ENCODE measurements at places on chromosomes 4 and X.

GRCh38 chr4:186839122-186840037, 115.7 kb upstream of the FAT1 start:
- DNase-seq, result peak; percentile 18

DNA sequence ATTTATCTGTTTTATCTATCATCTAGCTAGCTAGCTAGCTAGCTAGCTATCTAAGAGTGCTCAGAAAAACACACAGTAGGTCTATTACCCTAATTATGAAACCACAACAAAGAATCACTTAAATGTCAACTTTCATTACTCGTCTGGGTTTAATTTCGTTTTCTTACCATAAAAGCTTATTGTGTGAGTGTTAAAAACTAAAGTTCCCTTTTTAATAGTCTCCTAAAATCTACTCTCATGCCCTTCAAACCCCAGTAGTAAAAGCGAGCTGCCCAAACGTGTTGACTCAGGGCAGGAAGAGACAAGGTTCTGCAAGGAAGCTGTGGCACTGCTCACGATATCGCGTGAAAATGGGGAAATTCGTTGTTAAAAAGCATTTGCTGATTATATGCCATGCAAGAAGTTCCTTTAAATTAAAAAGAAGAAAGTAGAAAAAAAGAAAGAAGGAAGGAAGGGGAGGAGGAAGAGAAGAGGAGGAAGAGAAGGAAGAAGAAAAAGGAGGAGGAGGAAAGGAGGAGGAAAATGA, 595 bp downstream of the MBNL3 start:
- no peak for DNase-seq

- no peak for DNase-seq
These were observed 95.1 kb downstream of the AFAP1 start for GRCh38 chr4:7844594-7844991.

GRCh38 chrX:119127650-119128049, at the start of gene KIAA1210:
Gene KIAA1210, minus strand, starts transcription at chrX:119127812. Its CDS starts 4,170 bp downstream, at chrX:119123642.
- no peak for DNase-seq

GRCh38 chrX:153883163-153883843, 2.7 kb downstream of the L1CAM start:
- DNase-seq, result no peak

DNA sequence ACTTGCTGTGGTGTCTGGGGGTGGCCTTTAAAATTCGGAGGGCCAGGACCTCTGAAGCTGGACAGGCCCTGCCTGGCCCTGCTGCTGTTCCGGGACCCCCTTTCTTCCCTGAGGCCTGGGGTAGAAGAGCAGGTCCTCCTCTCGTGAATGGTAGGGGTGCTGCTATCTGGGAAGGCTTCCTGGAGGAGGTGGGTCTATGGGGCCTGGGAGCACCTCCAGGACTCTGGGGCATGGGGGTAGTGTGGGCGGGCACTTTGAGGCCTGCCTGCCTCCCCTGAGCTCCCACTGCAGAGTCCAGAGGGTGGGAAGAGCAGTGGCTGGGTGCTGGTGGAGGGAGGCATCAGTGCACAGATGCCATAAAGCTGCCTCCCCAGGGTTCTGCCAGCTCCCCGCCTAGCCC, 4.9 kb upstream of the MXD4 start:
- DNase-seq, result no peak

DNA sequence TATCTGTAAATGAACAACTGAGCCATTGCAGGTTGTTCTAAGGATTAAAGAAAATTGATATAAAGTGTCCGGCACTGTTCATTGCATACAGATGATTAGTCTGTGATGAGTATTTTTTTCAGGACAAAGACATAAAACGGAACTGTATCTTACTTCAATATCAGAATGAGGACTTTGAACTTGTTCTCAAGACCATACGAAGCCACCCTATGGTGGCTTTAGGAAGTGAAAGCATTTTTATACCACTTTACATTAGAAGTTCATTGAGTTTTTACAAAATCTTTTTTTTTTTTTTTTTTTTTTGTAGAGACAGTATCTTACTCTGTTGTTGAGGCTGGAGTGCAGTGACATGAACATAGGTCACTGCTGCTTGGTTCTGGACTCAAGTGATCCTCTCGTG, 45.2 kb upstream of the TRIM2 start:
- no peak for DNase-seq

GRCh38 chr4:119663160-119663788, 34.7 kb upstream of the PDE5A start:
- no peak for DNase-seq

DNA sequence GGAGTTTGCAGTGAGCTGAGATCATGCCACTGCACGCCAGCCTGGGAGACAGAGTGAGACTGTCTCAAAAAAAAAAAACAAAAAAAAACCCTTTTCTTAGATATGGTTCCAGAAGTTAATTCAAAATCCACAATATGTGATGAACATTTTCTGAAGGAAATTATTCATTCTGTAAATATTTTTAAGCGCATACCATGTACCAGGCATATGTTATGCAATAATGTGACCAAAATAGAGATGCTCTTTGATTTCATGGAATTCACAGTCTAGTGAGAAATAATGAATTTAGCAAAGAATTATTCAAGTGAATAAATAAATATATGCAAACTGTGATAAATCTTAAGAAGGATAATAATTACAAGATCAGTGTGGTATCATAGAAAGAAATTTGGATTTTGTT, 174.7 kb downstream of the GC start:
- DNase-seq, result no peak

DNA sequence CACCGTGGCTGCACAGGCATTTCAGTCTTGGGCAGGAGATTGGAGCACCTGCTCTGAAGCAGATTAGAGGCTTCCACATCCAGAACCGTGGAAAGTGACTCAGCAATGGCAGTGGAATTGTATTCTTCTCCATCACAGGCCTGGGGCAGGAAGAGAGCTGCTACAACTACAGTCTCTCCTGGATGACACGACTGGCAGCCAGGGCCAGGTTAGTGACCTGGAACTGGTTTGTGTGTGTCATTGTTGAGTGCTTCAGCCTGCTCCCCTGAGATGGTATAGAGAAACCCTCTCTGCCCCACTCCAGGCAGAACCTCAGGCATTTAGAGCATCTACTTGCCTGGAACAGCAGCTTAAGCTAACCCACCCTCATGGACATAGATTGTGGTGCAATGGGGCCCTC, 596.5 kb upstream of the INTU start:
- no peak for DNase-seq

DNA sequence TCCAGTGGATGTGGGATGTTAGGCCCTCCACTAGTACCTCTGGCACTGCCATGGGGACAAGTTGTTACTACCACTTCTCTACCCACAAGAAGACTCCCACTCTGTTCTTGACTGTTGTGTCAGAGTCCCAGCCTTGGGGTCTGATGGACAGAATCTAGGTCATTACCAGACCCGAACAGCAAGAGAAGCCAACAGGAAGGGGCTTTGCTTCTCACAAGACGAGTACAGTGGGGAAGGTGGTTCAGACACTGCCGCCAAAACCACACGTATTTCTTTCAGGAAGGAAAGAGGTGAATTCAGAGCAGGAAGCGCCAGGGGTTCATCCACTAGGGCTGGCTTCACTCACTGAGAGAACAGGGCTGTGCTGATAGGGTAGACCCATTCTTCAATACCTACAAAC, 161.3 kb upstream of the KIT start:
- DNase-seq, result no peak

- DNase-seq, result peak; percentile 15
These were observed 14.7 kb downstream of the NDP start for GRCh38 chrX:43958529-43958928.

GRCh38 chr4:112861691-112862674, 187.5 kb upstream of the ANK2 start:
- no peak for DNase-seq

DNA sequence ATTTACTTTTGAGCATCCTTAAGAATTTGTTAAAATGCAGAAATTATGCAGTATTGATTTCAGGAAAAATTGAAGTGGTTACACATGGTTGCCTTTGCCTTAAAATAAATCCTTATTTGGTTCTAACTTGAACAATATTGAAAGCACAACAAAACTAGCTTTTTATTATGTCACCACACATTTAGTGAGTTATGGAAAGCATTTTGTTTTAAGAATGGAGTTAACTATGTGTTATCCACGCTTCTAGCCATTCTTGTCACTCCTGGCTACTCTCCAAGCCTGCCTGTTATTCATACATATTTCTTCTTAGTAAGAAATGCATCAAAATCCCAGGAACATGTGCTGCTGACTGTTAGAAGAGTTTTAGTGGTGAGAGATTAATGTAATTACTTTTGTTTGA, 73.9 kb downstream of the FAT4 start:
- DNase-seq, result no peak

- no peak for DNase-seq
These were observed 130.6 kb upstream of the ETNPPL start for GRCh38 chr4:108893468-108893867.

GRCh38 chr4:98352940-98353339, 91.8 kb downstream of the RAP1GDS1 start:
- DNase-seq, result no peak

GRCh38 chrX:9356846-9357245, 108.0 kb upstream of the TBL1X start:
- no peak for DNase-seq

GRCh38 chrX:15475486-15475885, 17.6 kb downstream of the PIR start:
- no peak for DNase-seq

Data from GM06990 (cell line).